Activated CD4-positive, alpha-beta T cell treated with anti-CD3 and anti-CD28 coated beads, Interleukin-2, amount 50 U/mL, for 4 hours (primary cell): ENCODE measurements at places on chromosomes 2 and 18.

- no peak for DNase-seq
Measured at GRCh38 chr18:25927830-25928229, 162.6 kb downstream of the SS18 start.

- DNase-seq, result no peak
Measured at GRCh38 chr2:27019459-27019858, 13.3 kb upstream of the TMEM214 start.

GRCh38 chr18:6741232-6741663, 11.7 kb downstream of the ARHGAP28 start:
- no peak for DNase-seq

DNA sequence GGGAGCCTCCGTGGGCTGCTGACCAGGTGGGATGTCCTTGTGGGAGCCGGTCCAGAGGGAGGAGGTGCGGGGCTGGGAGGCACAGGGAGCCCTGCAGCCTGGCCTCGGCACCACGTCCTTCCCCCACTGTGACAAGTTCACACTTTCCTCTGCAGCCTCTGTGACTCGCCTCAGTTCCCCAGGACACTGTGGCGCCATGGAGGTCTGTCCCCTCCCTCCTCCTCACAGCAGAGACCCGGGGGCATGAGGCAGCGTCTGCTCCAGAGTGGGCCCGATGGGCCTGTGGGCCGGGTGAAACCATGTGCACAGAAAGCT, 27.3 kb upstream of the KCNG2 start:
- DNase-seq, result no peak

GRCh38 chr2:55500025-55500424, 19.5 kb upstream of the CFAP36 start:
- no peak for DNase-seq

DNA sequence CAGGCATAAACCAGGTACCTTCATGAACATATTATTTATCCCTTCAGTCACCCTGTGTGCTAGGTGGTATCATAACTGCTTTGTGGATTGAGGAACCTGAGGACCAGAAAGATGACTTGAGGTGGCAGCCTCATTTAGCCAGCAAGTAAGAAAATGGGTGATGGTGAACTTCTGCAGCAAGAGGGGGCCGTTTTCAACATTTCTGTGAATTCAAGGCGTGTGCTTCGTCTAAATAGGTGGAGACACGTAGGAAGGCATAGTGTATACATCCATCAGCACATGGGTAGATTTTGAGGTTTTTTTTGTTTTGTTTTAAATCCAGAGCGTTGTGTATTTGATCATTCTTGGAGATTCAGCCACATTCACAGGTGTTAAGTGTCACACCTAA, 118.7 kb downstream of the SPTBN1 start:
- no peak for DNase-seq

DNA sequence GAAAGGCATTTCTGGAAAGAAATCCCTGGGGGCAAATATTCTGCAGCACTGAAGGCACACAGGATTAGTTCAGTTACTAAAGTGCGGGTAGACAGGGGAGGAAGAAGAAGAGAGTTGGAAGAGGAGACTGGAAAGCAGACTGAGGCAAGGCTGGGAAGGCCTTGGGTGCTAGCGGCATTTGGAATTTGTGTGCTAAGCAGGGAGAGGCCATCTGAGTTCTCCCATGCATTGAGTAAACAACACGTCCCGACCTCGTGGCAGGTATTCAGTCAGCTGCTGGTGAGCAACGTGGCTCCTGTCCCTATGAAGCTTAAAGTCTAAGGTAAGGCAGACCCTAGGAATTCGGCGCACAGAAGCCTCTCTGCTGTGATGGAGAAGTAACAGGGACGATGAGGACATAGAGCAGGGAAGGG, 30.7 kb downstream of the ATP8B1 start:
- DNase-seq, result no peak

DNA sequence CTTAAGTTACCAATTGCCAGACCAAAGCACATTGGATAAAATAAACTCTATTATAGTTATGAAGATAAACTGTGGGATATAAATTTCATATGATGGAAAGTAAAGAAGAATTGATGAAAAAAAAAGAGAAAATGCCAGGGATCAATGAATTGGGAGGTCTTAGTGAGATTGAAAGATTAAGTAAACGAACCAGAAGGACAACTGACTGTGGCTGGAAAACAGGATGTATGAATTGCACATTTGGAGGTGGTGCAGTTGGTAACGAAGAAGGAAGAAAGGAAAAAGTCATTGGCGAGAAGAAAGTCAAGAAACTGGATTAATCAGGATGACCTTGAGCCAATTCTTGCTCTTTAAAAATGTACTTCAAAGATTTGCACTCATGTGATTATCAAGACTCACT, 166.7 kb downstream of the NCK2 start:
- no peak for DNase-seq

GRCh38 chr2:1521878-1522830, 108.9 kb downstream of the TPO start:
- DNase-seq, result no peak

- no peak for DNase-seq
Measured at GRCh38 chr2:32402091-32402490, 45.3 kb downstream of the BIRC6 start.
